ENCODE measurements at places on chromosomes 12 and 14. TPM values are rescaled to one million over a fixed set of nuclear protein-coding genes. Genes with fewer than 3 reads are reported as not detected.

NR1H4 gene
- total RNA-seq = not detected

OR10G2 gene
- total RNA-seq = not detected

RAB21 gene
- 53.7 TPM for total RNA-seq

SIX1 gene
- 0.41 TPM for total RNA-seq

TUNAR gene
- 2.0 TPM for total RNA-seq

- H3K27me3 ChIP-seq = peaks cover 3% of the 10 kb centered on the region
- H3K27ac ChIP-seq = no peak overlapping the region
- no peaks in the 10 kb centered on the region for H3K36me3 ChIP-seq
- DNase-seq = no peak
- peaks cover 48% of the 10 kb centered on the region for H3K4me1 ChIP-seq
- H3K4me3 ChIP-seq = no peak overlapping the region
Measured at GRCh38 chr12:29152223-29152868, 3.3 kb downstream of the FAR2 start.

GRCh38 chr12:89552376-89552775 is 26.5 kb upstream of the POC1B start:
- H3K36me3 ChIP-seq = no peaks in the 10 kb centered on the region
- H3K27me3 ChIP-seq = no peaks in the 10 kb centered on the region
- H3K4me3 ChIP-seq = no peak overlapping the region
- no peak for DNase-seq

DNA sequence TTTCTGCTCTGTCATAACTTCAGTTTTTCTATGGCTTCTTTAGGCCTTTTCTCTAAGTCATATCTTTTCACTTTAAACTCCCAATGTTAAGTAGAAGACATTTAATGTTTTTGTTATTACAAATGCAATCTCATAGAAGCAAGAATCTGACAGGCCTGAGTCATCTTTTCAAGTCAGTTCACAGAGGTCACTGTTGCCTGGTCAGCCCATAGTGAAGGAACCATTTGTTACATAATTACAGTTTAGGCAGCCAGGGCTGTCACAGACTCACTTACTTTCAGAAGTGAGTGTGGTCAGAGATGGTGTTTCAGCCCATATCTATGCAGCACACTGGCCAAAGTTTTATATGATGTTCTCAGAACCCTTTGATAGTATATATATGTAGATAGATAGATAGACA is 46.5 kb downstream of the CCER1 start:
- H3K27me3 ChIP-seq = no peaks in the 10 kb centered on the region
- no peaks in the 10 kb centered on the region for H3K36me3 ChIP-seq
- no peak overlapping the region for H3K27ac ChIP-seq
- no peak overlapping the region for H3K4me3 ChIP-seq
- no peaks in the 10 kb centered on the region for H3K4me1 ChIP-seq

All from endothelial cell (in vitro differentiated cells).